Left kidney (tissue), 8 donors: ENCODE measurements at places on chromosomes 11 and 22. TPM values are rescaled to one million over a fixed set of nuclear protein-coding genes. Genes with fewer than 3 reads are reported as not detected.

The ARHGEF17 gene
- 94.4 TPM for polyA plus RNA-seq

DNA sequence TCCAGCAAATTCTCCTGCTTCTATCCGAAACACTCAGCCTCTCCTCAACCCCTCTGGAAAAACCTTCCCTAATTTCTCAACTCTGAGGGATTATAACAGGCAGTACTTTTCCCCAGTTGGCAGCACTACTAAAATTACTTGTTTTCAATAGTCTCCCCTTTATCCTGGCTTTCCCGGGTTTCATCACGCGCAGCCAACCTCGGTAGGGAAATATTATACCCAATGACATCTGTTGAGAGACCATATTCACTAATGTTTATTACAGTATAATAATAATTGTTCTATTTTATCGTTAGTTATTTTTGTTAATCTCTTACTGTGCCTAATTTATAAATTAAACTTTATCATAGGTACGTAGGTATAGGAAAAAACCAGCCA, 330 bp upstream of the POLD3 start:
- no peak for DNase-seq

The BCO2 gene
- 8.1 TPM for polyA plus RNA-seq

DNA sequence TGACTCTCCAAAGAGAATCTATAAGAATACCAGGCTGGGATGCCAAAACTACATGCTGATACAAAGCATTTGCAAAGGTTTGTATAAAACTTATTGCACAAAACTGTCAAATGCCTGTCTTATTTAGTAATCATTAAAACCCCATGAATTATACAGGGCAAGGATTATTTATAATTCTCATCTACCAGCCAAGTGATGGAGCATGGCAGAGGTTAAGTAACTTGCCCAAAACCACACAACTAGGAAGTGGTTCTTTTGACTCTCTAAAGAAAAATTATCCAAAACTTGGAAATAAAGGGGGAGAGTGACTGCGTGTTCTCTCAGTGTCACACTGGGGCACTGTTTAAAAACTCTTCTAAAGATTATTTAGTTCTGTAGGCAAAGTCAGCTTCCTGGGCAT, 17.4 kb upstream of the CLMP start:
- no peak for DNase-seq
